ENCODE measurements at places on chromosomes 6 and 20.

DNA sequence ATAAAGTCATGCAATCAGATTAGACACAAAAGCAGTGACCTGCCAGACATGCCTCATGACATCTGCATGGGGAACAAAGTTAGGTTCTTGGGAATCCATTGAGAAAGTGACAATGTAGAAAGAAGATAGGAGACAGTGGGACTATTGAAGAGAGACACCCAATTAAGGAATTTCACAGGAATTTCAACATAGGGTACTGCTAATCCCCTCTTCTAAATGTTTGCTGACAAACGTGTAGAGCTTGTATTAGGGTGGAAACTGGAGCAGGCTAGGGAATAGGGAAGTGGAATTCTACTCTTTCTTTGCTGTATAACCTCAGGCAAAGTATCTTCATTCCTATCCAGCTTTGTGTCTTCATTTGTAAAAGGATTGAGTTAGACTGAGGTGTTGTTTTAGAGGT lies 409.4 kb upstream of the SASH1 start:
- no peak for DNase-seq

DNA sequence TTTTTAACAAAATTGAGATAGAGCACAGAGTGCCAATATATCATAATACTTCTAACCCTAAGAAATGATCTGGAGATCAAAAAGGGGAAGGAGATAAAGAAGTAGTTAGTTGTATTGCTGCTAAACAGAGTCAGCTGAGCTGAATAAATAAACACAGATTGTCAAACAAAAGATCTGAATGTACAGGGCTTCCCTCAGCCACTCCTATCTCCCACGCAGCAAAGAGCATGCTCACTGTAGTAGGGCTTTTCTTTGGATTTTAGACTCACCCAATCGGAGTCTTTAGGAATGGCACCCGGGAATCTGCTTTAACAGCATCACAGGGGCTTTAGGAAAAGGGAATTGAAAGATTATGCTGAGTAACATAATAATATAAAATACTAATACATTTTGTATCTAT lies 222.2 kb upstream of the STXBP5 start:
- no peak for DNase-seq

- DNase-seq, result peak; percentile 53
Observed at GRCh38 chr20:63520934-63521601, 503 bp downstream of the PPDPF start.

DNA sequence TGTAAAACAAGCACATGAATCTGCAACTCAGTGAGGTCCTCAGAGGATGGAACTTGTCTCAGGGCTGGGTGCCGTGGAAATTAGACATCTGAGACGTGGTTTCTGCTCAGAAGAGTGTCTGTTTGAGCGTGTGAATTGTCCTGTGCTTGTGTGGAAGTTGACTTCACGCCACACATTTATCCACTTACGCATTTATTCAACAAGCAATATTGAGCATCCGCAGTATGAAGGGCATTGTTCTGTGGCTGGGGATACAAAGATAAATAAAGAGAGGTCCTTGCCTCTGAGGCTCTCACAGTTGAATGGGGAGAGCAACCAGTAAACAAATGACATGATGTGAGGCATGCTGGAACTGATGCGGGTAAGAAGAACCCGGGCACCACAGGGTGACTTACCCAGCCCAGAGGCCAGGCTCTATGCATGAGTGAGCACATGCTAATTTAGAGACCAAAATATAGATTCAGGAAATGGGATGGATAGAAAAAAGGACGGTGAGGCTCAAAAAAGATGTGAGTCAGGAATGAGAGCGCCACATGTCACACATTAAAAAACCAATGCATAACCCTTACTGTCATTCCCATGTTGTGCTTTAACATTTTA lies 60.4 kb downstream of the SOBP start:
- DNase-seq, result no peak

GRCh38 chr20:31992086-31992485 lies 18.2 kb upstream of the CCM2L start:
- DNase-seq, result no peak

DNA sequence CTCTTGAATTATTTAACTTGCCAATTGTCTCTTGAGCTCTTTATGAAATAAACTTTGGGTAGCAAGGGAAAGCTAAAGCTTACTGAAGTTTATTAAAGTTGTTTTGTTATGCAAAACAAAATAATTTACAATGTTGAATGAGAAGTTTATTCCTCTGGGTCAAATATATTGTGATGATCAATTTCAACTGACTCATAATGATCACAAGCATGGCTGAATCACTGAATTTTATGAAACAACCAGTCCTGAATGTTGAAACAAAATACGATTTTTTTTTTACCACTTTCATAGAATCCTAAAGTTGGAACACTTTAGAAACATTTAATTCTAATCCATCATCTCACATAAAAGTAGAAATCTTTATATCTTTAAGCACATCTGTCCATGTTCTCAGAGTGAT lies 110.3 kb downstream of the RWDD2A start:
- DNase-seq, result no peak

GRCh38 chr6:140107216-140107615 lies 732.8 kb upstream of the CITED2 start:
- DNase-seq, result peak; percentile 30

GRCh38 chr20:25047766-25048165 lies 10.2 kb downstream of the ACSS1 start:
- DNase-seq, result no peak

GRCh38 chr6:104527761-104528415 lies 331.8 kb downstream of the HACE1 start:
- DNase-seq, result peak; percentile 29

- peak; percentile 52 for DNase-seq
Observed at GRCh38 chr6:8642131-8642530, 206.8 kb upstream of the SLC35B3 start.

DNA sequence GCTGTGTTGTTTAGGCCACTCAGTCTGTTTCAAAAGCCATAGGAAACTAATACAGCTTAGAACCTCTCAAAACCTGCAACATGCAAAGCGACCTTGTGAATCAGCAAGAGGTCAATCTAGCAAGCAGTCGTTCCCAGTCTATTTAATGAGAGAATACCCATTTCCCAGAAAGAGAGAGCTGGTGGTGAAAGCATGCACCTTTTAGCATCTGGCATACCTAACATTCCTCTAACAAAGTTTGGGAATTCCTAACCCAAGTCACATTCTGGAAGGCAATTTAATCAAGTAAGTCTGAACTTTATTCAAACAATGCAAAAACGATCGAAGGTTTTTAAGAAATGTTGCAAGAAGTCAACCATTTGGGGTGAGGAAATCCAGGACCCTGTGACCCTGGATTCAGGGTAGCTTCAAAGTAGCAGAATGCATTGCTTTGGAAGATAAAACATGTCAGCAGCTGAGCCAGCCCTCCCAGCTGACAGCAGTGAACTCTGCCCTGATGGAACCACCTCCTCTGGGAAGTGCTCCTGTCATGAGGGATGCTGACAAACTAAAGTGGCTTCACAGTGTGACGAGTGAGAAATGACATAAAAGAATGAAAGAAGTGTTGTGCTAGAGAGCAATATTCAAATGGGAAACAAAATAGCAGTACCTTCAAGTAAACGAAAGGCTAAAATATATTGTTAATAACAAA lies 104.8 kb downstream of the GMDS start:
- DNase-seq, result no peak

DNA sequence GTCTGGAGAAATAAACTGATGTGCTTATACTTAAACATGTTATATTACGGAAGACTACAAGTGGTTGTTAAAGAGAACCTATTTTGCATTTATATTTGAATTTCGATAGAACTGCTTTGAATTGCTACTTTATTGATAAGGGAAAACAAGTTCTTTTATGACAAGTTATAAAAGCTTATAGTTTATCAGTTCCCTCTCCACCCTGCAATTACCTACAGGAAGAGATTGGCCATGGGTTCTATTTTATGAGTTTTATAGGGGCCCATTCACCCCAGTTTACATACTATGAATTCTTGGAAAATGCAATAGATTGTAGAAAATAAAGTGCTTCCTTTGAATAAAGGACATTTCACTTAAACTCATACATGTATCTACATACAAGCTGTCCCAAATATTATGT lies 144.4 kb downstream of the AHI1 start:
- no peak for DNase-seq

DNA sequence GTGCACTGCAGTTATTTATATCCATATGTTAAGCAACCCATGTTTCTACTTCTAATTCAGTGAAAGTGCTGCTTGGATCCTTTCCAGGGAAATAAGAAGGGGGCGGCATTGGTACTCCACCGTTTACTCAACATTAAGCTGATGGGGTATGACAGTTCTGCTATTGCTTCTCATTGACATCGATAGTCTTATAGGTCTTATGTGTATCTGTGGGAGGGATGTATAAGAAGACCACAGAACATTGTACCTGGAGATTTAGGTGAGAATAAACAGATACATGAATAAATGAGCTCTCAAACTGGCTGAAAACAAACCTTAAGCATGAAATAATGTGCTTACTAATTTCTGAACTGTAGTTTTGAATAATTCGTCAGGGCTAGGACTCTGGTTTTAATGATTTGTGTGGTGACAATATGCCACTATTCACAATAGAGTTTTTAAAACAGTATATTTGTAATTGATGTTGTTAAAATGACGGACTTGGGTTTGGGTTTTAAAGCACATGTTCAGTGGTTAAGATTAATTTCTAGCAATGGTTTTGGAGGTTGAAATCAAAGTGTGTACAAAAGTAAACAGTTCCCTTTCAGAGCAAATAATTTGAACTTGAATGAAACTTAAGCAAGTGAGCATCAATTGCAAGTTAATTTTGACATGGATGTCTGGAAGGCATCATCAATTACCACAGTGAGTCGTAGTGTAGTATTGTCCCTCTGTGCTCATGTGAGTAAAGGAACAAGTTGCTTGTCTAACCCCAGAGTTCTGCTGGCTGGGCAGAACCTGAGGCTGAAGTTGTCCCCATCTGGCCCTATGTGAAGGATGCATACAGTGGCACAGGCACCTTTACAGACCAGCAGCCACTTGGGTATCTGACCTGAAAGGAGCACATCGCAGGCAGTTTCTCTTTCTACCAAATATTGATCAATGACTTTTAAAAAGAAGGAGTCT lies 84.7 kb upstream of the SUPT3H start:
- DNase-seq, result no peak

DNA sequence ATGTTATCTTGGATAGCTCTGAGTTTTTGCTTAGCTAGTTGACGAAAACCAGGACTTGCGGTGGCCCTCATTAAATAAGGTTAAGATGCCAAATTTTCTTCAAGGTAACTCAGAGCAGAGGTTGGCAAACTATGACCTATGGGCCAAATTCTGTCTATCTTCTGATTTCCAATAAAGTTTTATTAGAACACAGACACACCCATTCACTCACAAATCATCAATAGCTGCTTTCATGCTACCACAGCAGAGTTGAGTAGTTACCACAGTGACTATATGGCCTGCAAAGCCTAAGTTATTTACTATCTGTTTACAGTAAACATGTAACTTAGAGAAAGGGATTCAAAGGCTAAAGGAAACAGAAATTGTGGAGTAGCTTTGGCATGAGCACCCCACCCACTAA lies 23.6 kb downstream of the DCDC2 start:
- DNase-seq, result no peak

GRCh38 chr6:106118835-106119431 lies 32.8 kb downstream of the PRDM1 start:
- no peak for DNase-seq

GRCh38 chr20:17507032-17507431 lies 24.1 kb downstream of the BFSP1 start:
- DNase-seq, result no peak

- no peak for DNase-seq
Observed at GRCh38 chr6:167103041-167103891, 19.6 kb upstream of the CCR6 start.

GRCh38 chr20:63080811-63081210 lies 74.0 kb upstream of the BHLHE23 start:
- no peak for DNase-seq

DNA sequence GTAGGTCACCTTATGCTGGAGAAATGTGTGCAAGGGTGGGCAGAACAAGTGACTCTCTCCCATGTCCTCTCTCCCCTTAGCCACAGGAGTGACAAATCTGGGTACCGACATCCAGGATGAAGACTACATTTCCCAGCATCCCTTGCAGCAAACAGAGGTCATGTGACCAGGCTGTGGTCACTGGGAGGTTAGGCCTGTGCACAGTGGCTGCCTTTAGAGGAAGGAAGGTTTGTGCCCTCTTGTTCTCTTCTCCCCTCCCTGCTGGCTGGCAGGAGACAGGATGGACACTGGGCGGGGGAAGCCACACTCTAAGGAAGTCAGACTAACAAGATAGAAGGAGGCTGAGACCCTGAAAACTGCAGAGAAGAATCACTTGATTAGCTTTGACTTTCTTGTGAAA lies 360.2 kb downstream of the PREX1 start:
- no peak for DNase-seq

DNA sequence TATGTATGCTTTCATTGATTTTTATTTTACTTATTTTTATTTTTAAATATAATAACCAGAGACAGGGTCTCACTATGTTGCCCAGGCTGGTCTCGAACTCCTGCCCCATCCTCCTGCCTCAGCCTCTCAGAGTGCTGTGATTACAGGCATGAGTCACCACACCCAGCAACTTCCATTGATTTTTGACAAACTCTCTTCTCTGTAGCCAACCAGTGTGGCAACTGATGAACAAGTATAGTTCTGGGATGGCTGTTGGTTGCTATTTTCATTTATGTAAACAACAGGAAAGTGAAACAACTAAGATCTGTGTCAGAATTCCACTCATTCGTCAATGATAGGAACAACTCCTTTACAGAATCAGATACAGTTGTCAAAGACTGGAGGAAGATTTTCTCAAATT lies 356.7 kb upstream of the JARID2 start:
- no peak for DNase-seq

- no peak for DNase-seq
Observed at GRCh38 chr6:19834858-19835257, 2.3 kb upstream of the ID4 start.

- DNase-seq, result no peak
Observed at GRCh38 chr6:158816803-158817727, 2.1 kb downstream of the EZR start.

DNA sequence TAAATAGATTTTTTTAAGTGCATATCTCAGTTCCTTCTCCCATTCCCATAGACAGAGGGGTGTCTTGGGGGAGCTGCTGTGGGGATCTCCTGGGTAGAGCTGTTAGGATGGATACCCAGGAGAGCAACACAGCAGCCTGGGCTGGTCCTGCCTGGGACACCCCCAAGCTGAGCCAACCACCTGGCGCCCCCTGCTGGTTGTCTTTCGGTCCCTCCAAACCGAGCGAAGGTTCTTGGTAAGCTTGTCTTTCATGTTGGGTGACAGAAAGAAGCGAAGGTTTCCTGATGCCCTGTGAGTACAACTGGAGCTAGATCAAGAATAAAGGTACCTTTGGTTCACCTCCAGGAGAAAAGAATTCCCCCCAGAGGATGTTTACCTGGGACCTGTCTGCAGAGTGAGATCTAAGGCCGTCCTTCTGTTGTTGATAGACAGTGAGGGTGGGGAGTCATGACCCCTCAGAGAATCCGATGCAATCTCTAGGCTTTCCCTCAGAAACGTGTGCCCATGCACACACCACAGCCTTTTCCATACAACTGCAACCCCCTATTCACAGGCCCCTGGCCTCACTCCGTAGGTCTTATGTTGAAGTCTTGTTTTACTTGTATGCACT lies 50.8 kb downstream of the SNX9 start:
- peak; percentile 45 for DNase-seq
